ENCODE measurements at places on chromosomes 5 and 9.

- DNase-seq = no peak
Measured at GRCh38 chr5:35182910-35183535, 47.3 kb downstream of the PRLR start.

DNA sequence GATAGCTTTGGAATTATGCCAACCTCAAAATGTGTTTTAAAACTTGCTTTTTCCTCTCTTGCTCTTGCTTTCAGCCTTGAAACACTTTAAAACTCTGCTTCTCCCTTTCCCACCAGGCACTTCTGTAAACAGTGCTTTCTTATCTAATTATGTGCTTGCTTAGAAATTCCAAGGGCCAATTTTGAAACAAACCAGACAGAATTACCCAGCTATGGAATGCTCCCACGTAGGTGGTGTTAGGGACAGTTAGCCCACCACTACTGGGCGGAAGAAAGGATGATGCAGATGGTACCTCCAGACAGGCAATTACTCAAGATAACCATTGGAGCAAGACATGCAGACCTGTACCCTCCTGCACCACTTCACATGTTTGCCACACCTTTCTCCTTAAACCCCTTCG is 523.0 kb upstream of the PTPRD start:
- DNase-seq = no peak

DNA sequence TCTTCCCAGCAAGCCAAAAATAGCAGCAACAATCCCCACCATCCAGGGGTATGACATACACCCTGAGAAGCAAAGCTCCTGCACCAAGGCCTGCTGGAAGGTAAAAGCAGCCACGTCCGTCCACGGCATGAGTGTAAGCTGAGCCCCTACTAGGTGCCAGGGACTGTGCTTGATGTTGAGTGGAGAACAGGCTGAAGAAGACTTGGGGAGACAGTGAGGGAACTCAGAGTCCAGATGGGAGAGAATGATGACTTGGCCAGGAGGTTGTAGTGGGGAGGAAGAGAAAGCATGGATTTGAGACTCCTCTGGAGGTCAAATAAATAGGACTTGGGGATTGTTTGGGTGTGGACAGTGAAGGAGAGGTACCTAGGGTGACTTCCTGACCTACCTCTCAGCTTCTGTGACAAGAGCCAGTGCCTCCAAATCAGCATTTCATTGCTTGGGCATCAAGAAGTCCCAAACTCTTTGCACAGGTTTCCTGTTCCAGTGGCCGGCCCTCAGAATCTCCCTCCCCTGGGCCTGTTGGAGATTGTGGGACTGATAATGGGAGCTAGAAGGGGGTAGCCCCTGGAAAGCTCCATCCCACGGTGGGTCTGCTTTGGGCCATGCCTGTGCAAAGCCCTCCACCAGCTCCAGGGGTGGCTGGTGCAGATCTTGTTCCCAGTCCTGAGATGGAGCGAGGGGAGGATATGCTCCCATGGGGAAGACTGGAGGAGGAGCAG is 58.3 kb upstream of the ADAMTS2 start:
- DNase-seq = no peak

GRCh38 chr9:89225587-89225986 is 47.0 kb upstream of the SHC3 start:
- no peak for DNase-seq

DNA sequence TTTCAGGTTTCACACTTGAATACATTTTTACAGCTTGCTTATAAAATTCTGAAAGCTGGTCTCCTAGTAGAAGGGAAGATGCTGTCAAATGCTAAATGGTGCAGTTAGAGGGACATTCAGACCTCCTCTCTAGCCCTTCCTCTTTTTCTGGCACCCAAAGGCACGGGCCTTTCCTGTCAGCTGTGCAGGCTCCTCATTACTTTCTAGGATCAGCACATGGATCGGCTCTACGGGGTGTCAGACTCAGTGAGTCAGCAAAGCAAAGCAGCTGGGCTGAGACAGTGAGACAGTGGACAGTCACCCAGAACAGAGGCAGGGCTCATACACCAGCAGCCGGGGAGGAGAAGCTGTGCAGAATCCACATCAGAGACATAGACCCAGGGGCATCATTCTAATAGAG is 80.0 kb upstream of the TNC start:
- no peak for DNase-seq

Measured in stimulated activated effector memory CD8-positive, alpha-beta T cell treated with anti-CD3 and anti-CD28 coated beads, Interleukin-12 subunit alpha, Interleukin-12 subunit beta, amount 100 ng/mL, for 72 hours (primary cell).